Head of caudate nucleus (tissue), 42 donors: ENCODE measurements at places on chromosomes 6 and 20.
A peak's percentile ranks its signal among the peaks of the same experiment; 100 is the strongest.

- no peak for DNase-seq
These were observed 11.3 kb upstream of the MAP3K5 start for GRCh38 chr6:136803608-136804007.

GRCh38 chr6:155395339-155395738 is 60.3 kb downstream of the NOX3 start:
- DNase-seq: no peak

DNA sequence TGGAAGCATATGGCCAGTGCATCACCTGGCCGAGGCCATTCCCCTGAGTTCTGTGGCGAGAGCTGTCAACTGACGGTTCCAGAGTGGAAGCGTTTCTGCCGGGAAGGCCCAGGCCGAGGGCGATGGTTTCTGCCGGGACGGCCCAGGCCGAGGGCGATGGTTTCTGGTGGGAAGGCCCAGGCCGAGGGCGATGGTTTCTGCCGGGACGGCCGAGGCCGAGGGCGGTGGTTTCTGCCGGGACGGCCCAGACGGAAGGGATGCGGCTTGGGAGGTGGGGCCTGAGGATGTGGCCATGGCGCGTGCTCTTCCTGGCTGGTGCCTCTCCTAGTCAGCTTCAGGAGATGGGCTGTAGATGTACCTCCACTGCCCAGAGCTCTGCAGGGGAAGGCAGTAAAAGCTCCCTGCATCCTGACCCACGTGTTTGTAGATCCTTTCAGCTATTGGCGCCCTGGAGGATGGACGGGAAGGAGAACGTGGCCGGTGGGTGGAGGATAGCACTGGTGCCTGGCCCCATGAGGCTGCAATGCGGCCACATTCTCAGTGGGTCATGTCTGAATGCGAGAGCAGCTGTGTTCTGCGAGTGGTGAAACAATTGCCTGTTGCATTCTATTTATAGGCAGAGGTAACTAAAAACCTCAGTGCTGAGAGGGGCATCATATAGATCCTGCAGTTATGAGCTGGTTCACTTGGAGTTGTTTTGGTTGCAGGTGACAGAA is 12.8 kb downstream of the TPD52L2 start:
- no peak for DNase-seq

DNA sequence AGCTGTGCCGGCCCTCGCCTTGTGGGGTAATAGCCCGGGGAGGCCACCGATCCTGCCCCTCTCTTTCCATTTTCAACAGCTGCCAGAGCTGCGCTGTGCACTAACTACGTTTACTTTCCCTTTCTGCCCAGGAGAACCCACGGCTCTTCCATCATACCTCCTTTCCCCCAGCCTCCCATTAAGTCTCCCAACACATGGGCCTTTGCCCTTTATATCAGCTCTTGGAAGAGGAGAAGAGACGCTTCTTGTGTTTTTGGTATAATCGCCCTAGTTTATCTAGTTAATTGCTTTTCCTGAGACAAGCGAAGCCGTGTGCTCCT is 637 bp downstream of the UBR2 start:
- no peak for DNase-seq

GRCh38 chr6:33380272-33380981 is 11.2 kb upstream of the KIFC1 start:
- no peak for DNase-seq

- DNase-seq: no peak
These were observed 10.7 kb downstream of the OSER1 start for GRCh38 chr20:44199877-44200276.

- DNase-seq: no peak
These were observed 29.2 kb downstream of the TMX4 start for GRCh38 chr20:7990385-7990784.

GRCh38 chr6:135117413-135117968 is 62.9 kb upstream of the HBS1L start:
- no peak for DNase-seq

GRCh38 chr6:149037051-149037671 is 280.4 kb upstream of the TAB2 start:
- no peak for DNase-seq

- peak; percentile 61 for DNase-seq
These were observed 10.2 kb upstream of the MICAL1 start for GRCh38 chr6:109465772-109466171.

DNA sequence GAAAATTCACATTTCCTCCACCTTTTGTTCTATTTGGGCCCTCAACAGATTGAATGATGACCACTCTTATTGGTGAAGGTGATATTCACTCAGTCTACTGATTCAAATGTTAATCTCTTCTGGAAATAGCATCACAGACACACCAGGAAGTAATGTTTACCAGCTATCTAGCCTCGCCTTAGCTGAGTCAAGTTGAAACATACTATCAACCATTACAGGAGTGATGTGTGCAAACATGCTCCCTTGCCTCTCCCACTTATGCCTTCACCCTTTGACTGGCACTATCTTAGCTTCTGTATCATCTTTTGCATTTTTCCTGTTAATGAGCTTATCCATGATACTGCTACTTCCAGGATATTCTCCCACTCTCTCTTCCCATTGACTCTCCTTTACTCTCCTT is 191.9 kb downstream of the CENPW start:
- DNase-seq: no peak

DNA sequence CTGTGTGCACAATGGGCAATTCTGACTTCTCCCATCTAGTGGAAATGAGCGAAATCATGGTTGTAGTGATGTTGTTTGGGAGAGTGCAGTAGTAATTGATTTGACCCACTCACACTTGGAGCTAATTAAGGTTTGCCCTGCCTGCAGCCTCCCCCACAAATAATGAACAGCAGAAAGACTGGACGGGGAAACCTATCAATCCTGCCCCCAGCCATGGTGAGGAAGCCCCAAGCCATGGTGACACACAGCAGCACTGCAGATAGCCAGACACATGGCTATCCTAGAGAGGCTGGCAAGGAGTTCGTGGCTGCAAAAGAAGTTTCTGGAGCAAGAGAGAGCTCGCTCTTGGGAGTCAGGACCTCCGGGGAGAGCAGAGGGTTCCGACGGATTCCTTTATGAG is 27.8 kb downstream of the SAYSD1 start:
- DNase-seq: no peak

DNA sequence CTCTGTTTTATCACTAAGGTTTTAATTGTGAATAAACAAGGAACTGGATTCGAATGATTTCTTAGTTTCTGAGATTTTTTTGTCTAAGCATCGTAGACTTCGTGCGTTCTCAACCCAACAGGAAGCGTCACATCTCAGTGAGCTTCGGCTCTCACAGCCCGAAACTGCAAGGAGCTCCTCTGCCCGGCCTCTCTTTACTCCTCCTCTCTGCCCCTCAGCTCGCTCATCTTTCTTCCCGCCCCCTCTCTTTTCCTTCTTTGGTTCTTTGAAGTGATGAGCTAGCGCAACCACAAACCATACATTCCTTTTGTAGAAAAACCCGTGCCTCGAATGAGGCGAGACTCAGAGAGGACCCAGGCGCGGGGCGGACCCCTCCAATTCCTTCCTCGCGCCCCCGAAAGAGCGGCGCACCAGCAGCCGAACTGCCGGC is 480 bp upstream of the NT5E start:
- DNase-seq: peak; percentile 18

- no peak for DNase-seq
These were observed 5.3 kb downstream of the SS18L1 start for GRCh38 chr20:62148908-62149314.

GRCh38 chr20:22821081-22821727 is 213.9 kb upstream of the SSTR4 start:
- no peak for DNase-seq

DNA sequence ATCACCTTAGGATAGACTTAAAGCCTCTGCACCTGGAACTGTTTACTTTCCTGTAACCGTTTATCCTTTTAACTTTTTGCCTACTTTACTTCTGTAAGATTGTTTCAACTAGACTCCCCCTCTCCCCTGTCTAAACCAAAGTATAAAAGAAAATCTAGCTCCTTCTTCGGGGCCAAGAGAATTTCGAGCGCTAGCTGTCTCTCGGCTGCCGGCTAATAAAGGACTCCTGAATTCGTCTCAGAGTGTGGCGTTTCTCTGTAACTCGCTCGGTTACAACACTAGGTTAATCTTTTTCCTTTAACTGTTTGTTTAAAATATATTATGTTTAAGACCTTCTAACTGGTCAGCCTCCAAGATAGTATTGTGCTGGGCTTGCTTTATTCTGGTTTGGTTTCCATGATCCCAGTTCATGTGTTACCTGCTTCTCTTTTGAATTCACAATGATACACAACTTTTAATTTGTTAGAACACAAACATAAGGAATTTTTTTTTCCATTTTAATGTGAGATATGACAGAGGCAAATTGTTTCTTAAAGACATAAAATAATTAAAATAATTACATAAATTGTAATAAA is 8.7 kb upstream of the NQO2 start:
- no peak for DNase-seq

DNA sequence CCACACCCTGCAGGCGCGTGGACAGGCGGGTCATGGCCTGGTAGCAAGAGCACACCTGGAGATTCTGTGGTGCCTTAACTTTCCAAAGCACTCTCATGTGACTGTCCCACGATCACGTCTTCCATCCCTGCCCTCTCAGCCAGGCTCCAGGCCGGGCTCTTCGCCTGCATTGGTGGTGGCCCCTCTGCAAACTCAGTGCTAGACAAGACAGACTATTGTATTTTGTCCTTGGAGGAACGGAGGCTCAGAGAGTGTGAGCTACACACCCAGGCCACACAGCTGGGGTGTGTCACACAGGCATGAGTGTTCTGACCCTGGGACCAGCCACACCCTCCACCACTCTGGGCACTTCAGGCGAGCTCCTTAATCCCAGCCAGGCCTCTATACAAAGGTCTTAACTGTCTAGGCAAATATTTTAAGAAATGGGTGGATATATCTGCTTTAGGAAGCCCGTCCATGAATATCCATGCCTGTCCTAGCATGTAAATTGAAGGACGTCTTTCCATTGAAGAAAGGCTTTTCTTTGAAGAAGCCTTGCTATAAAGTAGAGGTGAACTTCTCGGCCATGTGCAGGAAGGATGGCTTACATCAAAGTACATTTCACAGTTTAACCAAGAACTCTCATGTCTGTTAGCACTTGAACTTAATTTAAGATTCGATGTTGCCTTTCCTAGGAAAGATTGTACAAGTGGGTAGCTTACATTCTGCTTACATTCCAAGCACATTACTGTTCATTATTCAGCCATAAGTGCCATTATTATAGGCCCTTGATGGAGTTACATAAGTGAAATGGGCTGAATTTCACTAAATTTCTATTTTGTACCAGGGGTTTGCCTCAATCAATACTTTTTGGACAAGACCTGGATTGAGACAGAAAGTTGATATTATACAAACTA is 263.9 kb downstream of the DLL1 start:
- DNase-seq: no peak

DNA sequence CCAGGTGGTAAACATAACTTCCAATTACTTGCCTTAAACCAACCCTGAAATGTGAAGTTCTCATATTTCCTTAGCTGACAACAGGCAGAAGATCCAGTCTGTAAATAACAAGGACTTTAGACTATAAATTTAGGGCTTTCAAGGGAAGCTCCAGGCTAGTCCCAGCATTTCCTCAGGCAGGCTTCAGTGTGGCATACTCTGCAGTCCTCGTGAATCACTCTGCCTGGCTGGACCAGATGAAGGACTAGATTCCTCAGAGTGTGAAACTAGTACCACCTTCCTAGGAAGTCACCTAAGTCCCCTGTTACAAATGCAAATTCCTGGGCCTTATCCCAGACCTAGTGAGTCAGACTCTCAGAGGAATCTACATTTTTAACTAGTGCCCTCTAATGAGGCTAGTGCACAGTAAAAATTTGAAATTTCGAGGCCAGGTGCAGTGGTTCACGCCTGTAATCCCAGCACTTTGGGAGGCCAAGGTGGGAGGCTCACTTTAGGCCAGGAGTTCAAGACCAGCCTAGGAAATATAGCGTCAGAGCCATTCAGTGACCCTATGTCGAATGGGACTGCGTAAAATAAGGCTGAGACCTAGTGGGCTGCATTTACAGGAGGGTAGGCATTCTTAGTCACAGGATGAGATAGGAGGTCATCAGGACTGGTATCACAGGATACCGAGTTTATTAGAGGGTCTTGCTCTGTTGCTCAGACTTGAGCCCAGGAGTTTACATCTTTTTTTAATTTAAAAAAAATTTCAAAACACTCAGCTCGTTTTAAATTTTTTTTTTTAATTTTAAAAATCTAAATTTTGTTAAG is 279.6 kb upstream of the JARID2 start:
- no peak for DNase-seq

- DNase-seq: peak; percentile 39
These were observed 45.3 kb upstream of the COL21A1 start for GRCh38 chr6:56292505-56293181.

DNA sequence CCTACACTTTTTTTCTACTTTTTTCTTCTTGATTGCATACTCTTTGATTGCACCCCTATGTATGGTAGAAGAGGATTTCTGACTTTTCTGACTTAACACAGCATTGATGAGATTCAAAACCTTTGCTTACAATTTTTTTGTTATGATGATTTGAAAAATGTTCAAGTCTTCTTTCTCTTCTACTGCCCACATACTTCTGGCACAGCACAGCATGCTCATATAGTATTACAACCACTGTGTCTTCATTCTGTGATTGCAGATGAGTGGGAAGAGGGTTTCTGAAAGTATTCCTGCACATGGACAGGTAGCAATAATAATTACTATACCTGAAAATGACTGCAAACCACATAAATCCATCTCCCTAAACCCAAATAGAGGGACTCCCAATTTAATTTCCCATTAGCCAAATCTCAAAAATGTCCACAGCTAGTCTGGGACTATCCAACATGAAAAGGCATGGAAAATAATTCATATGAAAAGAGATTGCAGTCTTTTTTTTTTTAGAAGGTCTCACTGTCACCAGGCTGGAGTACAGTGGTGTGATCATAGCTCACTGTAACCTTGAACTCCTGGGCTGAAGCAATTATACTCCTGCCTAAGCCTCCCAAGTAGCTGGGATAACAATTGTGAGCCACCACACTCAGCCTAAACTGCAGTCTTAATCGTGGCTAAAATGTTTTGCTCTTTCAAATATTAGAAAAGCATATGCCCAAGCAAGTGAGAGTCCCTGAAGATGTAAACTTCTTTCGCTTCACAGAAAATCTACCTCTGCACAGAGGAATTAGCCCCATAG is 15.9 kb upstream of the TENT5A start:
- no peak for DNase-seq

GRCh38 chr6:69980624-69981023 is 114.3 kb downstream of the COL19A1 start:
- no peak for DNase-seq

DNA sequence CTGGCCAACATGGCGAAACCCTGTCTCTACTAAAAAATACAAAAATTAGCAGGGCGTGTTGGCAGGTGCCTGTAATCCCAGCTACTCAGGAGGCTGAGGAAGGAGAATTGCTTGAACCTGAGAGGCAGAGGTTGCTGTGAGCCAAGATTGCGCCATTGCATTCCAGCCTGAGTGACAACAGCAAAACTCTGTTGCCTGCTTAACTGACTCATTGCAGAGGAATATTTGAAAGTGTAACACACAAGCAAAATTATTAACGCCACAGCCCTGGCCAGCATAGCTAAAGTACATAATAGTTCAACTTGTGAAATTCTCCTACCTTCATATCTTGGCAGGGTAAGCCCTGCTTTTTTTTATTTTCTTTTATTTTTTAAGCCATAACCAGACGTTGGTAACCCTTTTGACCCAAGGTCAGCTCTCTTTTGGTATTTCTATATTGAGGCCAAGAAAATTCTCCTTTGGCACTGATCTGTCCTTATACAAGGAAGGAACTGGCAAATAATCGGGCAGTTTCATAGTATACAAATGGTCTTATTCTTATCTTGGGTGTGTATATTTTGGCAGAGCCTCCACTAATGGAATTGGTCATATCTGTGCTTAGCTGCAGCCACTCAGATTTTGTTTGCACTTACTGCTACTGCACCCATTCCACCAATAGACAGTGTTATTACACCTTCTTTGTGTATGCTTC is 4.0 kb upstream of the ADGRF5 start:
- no peak for DNase-seq

- no peak for DNase-seq
These were observed 15.5 kb downstream of the TAF11 start for GRCh38 chr6:34872332-34872731.
